ENCODE measurements at places on chromosomes 12 and 14.

DNA sequence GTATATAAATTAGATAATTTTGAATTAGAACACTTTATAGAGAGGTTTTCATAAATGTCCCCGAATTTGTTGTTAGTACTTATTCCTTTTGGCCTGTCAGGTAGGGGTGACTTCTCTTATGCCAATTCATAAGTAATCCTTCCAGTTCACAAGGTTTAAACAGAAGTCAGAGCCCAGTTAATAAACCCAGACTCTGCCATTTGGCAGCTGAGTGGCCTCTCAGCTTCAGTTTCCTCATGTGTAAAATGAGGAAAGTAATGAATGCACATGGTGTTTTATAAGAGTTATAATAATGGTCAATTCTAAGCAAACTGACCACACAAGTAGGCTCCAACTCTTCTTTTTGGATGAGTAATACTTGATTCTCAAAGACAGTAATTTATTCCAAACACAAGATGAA is 10.3 kb downstream of the MTERF2 start:
- DNase-seq = no peak

- no peak for DNase-seq
These were observed 87.1 kb downstream of the FZD10 start for GRCh38 chr12:130249376-130249775.

DNA sequence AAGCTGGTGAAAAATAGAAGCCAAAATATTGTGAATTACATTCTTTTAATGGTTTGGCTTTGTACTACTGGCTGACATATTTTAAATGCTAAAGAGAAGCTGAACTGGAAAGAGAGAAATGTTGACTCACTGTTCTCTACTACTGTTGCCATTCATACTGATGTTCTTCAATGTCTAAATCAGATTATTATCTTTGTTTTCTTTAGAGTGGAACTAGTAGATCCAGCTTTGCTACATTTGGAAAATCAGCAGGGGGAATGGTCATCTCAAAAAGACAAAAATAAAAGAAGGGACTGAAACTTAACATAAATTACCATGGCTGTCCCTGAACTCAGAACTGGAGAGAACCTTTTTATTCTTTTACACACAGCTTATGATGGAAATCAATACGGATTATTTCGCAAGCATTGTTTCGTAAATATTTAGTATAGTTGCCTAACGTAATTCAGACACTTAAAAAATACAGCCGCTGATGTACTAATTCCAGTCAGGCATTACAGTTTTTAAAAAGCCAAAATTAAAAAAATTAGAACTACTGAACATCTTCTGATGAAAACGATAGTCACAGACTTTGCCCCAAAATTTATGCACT is 76.3 kb upstream of the OTX2 start:
- no peak for DNase-seq

DNA sequence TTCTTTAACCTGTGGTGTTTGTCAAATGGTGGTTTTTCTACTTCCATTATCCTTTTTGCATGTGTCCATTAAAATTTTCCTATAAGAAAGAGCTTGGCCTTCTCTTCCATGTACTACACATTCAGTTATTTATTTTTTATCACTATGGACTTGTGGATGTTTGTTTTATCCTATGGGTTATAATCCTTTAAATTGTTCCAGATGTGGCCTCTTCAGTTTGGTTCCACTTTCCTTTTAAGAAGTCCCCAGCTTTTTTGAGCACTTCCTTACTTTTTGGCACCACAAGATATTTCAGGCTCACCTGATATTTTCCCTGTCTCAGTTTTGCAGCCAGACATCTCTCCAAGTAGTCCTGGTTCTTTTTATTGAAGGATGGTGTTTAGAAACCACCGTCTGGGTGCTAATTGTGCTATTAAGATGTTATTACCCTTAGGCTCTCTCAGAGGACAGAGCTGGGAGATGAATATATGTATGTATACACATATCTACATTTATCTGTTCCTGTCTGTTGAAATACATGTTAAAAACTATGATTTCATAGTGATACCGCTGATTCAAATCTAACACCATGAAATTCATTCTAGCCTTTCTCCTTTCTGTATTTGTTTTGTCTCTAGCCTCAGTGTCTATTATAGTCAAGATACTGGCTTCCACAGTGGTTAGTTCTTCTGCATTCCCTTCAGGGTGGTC is 408.5 kb upstream of the RGS6 start:
- no peak for DNase-seq

- no peak for DNase-seq
These were observed 253.7 kb downstream of the DUSP6 start for GRCh38 chr12:89098441-89099112.

DNA sequence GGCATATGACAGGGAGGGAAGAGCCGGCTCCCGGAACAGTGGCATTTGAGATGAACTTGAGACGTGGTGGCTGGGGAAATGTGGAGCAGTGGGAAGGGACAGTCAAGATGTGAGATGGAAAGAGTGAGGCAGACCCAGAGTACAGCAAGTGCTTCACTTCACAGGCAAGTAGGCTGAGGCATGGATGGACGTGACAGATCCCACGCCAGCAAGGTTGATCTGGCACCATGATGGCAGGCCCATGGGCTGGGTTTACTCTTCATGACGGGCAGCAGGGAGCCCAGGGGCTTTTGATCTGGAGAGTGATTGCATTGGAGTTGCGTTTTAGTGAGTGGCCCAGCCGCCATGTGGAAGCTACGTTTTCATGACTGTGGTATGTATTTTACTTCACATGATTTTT is 17.9 kb upstream of the EML1 start:
- no peak for DNase-seq

DNA sequence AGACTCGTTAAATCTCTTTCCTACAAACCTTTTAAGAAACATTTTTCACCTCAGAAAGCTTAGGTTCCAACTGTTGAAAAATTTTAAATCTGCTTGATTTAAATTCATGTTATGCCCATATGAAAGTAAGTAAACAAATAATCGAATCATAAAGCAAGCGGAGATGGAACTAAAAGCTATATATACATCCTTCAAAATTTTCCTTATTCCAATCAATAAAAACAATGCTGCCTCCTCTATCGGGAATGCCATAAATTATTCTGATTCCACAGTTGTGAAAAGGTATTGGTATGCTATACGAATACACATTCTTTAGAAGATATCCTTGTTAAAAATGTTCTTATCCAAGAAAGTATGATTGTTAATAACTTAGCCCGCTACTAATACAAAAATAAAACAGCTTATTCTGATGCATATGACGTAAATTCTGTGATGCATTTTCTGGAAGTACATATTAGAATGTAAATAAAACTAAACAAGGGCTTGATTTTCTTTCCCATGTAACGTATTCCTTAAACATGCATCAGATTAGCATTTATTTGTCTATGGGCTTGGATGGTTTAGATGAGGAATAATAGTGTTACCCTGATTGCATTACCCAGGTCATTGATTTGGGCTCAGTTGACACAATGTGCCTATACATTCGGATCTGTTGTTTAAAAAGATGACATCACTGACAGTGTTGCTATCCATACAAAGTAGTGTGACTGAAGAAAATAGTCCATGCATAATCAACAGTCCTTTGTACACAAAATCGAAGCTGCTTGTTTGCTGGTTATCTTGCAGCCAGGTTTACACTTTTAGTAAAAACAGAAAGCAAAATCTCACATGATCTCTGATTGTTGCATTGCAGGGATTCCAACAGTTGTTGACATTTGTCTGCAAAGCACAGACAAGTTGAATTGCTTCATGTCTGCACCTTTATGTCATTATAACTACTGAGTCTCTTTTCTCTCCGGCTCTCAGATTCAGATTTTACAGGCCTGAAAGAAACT is 656 bp upstream of the DTD2 start:
- DNase-seq = no peak

DNA sequence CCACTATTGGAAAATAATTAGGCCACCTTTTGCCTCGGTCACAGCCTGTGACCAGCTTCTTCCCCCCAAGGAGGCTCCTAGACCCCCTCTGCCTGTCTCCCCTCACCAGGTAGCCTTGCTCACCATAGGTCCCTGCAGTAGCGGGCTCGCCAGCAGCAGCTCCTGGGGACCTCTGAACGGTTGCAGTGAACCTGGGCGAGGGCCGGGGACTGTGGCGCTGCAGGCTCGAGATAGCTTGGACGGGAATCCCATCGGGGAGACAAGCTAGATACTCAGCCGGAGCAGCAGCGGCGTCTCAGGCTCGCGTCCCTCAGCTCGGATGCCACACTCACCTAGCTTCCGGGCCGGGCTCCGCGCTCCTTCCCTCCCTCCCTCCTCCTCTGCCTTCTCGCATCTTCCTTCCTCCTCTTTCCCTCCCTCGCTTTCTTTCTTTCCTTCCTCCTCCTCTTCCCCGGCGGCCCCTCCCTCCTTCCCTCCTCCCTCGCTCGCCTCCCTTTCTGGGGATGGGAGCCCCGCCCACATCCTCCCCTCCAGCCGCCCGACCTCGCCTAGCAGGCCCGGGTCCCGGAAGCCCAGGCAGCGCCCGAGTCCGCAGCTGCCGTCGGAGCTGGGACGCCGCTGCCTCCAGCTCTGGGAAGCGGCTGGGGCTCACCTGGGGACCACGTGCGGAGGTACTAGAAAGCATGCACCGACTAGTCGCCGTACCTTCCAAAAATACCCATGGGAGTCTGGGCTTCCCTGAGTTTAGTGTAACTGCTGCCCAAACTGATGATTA is at the start of gene BMP4:
BMP4 (minus strand) TSS at position 399 of the 775 bp plus-strand sequence. CDS start 4,603 bp downstream, outside the sequence.
- DNase-seq = peak; percentile 22

- DNase-seq = no peak
These were observed 996 bp downstream of the REC8 start for GRCh38 chr14:24172871-24173281.

GRCh38 chr14:31726337-31726736 is 165.1 kb downstream of the NUBPL start:
- DNase-seq = no peak

- DNase-seq = no peak
These were observed 100.6 kb downstream of the ETV6 start for GRCh38 chr12:11749943-11750690.

- DNase-seq = peak; percentile 48
These were observed 26.4 kb downstream of the TESPA1 start for GRCh38 chr12:54958048-54958658.

DNA sequence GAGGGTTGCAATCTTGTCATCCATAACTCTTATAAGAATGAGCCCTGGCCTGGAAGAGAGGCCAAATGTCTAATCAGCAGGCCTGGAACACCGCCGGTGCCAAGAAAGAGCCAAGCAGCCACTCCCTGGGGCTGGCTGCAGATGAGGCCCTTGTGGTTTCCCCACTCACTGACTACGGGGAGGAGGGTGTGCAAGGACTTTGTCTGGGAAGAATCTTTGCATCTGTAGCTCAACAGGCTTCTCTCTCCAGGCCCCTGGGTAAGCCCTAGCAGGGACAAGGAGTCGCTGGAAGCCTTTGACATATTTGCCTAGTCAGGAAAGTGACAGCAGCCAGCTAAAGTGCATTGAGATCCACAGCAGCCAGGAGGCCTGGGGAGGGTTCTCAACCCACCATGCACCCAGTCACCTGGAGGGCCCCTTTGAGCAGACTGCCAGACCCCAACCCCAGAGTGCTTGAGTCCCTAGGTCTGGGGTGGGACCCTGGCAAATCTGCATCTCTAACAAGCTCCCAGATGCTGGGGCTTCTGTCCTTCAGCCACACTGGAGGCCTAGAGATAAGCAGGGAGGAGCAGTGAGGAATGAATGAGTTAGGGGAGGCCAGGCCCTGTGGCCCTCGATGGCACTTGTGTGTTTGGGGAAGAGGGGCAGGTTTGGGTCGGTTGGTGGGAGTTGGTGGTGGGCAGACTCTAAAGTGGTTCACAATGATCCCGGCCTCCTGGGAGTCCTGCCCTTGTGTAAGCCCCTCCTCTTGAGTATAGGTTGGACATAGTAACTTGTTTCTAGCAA is 13.9 kb upstream of the LRTM2 start:
- no peak for DNase-seq

DNA sequence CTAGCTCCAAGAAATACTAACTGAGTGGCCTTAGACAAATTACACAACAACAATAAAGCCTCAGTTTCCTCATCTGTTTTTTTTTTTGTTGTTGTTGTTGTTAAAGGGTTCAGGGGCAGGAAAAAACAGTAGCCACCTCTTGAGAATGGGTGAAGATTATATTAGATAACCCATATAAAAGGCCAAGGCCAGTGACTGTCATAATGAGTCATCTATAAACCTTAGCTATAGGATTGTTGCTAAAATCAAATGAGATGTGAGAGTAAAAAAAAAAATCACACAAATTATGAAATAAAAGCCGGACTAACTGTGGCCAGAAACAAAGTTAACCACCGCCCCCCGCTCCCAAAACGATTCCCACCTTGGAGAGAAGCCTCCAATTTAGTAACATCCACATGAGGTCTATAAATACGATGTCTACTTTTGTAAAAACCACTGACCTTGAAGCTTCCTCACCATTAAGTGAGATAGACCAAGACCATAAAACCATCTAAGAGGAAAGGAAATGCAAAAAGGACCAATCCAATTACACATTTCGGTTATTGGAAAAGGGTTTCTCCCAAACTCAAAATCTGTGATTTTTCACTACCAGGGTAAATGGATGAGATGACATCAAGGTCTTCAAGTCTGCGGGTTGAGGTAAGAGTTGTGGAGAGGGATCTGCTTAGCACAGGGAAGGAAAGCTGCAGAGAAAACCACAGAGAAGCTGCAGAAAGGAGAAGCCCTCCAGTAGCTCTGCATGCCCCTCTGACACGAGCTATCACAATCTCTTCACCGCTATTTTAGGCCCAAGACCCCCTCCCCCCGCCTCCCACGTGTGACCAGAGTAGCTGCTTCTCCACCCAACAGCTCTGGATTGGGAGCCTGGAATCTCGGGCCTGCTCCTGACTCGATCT is 1.0 kb downstream of the NAA25 start:
- peak; percentile 44 for DNase-seq
